ENCODE measurements at places on chromosomes 5 and 9.

DNA sequence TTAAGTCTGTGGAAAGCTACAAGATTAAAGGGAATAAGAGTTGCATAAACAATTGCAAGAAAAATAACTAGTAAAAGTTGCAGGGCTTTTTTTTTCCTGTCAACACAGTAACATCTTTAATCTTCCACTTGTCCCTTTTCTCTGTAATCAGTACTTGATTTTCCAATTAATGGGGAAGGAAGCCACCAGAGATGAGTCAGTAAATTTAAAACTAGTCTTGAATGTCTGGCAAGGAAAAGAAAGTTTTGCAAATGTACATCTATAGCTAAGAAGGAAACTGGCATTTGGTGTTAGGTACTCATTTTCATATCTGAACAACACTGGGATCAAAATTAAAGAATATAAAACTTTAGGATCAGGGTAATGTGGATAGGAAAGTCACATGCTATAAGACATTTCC lies 17.1 kb downstream of the DAP start:
- DNase-seq, result no peak

DNA sequence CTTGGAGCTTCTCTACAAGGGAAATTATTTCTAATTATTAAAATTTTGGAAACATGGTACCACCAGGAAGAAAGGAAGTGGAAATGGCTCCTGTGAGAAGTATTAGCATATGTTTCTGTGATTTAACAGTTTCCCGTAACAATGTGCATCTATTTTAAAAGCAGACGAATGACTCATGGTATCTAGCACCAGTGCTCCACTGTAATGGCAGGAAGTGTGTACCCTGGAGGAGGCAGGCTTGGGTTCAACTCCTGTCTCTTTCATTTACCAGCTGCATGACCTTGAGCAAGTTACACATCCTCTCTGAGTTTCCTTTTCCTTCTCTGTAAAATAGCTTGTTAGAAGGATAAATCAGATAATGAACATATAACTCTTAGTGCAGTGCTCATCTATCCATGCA lies 41.0 kb upstream of the ANGPTL2 start:
- DNase-seq, result no peak

DNA sequence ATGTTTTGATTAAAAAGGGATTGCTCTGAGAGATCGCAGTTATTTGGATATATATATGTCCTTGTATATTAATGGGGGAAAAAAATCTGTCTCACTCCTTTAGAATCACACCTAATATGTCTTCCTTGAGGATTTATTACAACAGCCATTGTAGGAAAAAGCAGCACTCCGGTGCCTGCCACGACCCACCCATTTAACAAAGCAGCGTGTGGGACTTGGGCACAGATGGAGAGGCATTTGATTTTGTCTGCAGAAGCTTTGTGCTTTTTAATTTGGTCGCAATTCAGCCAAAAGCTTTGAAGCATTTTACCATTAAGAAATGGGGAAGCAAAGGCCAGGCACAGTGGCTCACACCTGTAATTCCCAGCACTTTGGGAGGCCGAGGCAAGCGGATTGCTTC lies 159.2 kb downstream of the SMARCA2 start:
- DNase-seq, result no peak

DNA sequence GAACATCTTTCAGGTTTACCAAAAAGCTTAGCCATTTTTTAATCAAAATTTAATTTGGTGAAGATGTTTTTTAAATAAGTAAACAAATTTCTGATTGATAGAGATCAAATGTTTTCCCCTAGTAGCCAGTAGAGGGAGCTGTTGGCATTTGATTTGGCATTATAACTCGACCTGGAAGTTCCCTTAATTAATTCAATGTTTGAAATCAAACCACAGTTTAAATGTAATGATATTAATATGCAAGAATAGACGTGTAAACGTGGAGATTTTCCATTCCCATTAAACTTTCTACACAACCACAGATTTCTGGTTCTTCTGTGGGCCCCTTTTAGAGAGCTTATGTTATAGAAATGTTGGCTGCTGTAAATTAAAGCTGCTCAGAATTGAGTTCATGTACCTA lies 148.1 kb upstream of the MPDZ start:
- DNase-seq, result peak; percentile 47

Measured in renal pelvis (tissue), 12 donors.